ENCODE measurements at places on chromosomes 1 and 21.

DNA sequence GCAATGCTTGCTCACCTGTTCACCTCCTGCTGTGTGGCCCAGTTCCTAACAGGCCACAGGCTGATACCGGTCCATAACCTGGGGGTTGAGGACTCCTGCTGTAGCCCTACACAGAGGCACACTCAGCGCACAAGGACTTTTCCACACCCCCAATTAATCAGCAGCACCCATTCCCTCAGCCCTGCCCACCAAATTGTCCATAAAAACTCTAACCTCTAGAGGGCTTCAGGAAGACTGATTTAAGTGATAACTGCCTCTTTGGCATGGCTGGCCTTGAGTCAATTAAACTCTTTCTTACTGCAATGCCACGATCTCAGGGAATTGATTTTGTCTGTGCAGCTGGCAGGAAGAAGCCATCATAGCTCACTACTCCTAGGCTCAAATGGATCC is 71.3 kb upstream of the MUTYH start:
- no peak for DNase-seq

DNA sequence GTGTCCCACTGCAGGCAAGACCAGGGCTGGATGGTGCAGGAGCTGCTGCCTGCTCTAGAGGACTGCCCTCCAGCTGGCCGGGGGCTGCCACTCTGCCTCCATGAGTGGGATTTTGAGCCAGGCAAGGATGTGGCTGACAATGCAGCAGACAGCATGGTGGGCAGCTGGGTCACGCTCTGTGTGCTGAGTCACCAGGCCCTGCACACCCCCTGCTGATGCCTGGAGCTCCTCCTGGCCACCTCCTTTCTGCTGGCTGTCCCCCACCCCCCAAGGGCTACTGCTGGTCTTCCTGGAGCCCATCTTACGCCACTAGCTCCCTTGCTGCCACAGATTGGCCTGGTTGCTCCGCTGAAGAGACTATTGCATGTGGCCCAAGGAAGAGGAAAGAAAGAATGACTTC is 3.9 kb upstream of the ZSCAN20 start:
- no peak for DNase-seq

GRCh38 chr1:224273641-224274040 is 56.3 kb downstream of the NVL start:
- DNase-seq, result no peak

DNA sequence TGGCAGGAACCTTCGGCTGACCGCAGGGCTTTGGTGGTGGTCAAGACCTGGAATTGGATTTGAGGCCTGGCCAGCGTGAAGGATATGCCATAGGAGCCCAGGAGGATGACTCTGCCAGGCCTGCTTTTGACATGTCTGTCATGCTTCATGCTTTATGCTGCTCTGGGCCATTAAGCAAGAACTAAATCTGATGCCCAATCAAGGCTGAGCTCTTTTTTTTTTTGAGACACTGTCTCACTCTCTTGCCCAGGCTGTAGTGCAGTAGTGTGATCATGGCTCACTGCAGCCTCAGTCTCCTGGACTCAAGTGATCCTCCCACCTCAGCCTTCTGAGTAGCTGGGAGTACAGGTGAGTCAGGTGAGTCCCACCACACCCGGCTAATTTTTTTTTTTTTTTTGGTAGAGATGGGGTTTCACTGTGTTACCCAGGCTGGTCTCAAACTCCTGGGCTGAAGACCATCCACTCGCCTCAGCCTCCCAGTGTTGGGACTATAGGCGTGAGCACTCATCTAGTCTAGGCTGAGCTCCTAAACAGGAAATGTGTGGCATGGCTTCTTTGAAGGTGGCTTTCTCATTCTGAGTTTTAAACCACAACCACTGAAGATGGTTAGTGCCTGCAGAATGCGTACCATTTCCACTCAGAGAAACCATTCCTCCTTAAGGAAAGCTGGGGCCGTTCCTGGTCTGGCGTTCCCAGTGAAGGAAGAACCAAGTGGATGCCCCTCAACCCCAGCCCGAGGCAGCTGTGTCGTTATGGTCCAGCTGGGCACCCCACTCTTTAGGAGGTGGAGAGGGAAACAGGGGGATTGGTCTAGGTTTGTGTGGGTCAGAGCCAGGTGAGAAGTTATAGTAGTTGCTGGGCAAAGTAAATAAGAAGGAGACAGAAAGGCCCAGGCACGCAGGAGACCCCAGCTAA is 34.2 kb upstream of the ATP5PO start:
- DNase-seq, result no peak

- DNase-seq, result no peak
Observed at GRCh38 chr1:176456795-176457194, 6.2 kb upstream of the PAPPA2 start.

- DNase-seq, result no peak
Observed at GRCh38 chr1:221563476-221563921, 178.4 kb downstream of the DUSP10 start.

DNA sequence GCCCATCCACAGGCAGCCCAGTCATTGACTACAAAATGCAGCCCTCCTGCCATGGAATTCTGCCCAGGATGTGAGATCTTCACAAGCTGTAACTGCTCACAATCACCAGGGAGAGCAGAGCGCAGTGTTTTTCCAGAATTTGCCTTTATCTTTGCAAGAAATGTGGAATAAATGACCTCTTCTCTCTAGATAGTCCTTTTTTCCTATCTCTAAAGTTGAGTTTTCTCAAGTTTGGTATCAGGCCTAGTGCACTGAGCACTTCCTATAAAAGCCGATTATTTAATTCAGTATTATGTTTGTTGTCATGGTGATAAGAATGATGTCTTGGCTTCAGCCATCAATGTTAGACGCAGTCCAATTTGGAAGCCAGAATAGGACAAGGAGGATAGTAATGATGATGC is 246.9 kb upstream of the IRF2BP2 start:
- no peak for DNase-seq

DNA sequence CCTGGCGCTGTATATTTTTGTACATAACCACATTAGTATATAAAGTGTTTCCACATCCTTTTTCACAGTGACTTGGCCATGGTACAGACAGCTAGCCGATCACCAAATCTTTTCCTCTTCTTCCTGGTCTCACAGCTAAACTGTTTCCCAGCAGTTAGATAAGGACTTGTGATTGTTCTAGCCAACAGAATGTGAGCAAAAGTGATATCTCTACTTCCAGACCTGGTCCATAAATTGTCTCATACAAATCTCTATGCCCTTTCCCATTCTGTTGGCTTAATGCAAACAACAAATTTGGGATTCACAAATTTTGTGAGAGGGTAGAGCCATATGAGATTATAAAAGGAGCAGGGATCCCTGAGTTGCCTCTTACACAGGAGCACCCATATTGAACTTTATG is 19.5 kb downstream of the PAFAH2 start:
- no peak for DNase-seq

GRCh38 chr1:22739648-22740385 is 29.2 kb downstream of the EPHB2 start:
- no peak for DNase-seq

DNA sequence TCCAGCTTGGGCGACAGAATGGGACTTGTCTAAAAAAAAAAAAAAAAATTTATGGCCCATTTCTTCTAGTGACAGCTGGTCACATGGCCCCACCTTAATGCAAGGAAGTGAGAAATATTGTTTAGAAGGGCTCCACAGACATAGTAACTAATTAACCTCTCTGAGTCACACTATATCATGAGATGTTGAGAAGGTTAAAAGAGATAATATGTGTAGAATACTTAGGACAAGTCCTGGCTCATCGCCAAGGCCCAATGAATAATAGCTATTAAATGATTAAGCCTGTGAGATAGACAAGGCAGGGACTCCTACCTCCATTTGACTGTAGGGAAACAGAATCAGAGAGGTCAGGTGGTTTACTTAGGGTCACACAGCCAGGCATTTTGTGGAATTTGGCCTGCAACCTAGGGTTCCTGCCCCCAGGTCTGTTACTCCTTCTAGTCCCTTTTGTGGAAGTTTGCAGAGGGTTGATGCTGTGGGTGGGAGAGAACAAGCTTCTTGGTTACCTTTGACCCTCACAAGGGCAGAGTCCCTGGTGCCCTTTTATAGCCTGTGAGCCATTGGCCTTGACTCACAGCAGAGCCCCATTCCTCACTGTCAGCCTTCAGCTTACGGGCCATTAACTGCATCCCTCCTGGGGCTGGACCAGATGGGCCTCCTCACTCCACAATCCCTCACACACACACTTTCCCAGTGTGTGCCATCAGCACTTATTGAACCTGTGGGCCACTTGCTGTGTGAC is 48.5 kb downstream of the OPRD1 start:
- DNase-seq, result no peak

DNA sequence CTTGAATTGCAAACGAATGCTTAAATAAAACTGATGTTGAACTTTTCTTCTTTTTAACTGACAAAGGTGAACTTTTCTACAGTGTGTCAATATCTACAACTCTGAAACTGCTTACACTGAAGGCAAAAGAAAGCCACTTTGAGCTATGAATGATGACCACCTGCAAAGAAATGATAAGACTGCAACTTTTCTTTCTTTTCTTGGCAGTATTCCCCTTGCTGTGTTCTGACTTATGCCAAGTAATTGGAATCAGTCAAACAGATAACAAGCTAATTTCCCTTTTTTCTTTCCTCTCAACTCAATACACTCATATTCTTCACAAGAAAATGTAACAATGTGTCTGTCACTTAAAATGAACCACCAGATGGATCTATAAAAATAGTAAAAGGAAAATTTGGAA is 588.1 kb upstream of the BRINP3 start:
- DNase-seq, result no peak

- DNase-seq, result no peak
Observed at GRCh38 chr1:67350783-67351182, 43.1 kb downstream of the IL12RB2 start.

GRCh38 chr1:212701910-212702309 is 2.3 kb upstream of the BATF3 start:
- no peak for DNase-seq

GRCh38 chr1:183995322-183996039 is 42.0 kb downstream of the COLGALT2 start:
- no peak for DNase-seq

GRCh38 chr1:75996196-75996595 is 64.0 kb upstream of the ASB17 start:
- DNase-seq, result no peak

DNA sequence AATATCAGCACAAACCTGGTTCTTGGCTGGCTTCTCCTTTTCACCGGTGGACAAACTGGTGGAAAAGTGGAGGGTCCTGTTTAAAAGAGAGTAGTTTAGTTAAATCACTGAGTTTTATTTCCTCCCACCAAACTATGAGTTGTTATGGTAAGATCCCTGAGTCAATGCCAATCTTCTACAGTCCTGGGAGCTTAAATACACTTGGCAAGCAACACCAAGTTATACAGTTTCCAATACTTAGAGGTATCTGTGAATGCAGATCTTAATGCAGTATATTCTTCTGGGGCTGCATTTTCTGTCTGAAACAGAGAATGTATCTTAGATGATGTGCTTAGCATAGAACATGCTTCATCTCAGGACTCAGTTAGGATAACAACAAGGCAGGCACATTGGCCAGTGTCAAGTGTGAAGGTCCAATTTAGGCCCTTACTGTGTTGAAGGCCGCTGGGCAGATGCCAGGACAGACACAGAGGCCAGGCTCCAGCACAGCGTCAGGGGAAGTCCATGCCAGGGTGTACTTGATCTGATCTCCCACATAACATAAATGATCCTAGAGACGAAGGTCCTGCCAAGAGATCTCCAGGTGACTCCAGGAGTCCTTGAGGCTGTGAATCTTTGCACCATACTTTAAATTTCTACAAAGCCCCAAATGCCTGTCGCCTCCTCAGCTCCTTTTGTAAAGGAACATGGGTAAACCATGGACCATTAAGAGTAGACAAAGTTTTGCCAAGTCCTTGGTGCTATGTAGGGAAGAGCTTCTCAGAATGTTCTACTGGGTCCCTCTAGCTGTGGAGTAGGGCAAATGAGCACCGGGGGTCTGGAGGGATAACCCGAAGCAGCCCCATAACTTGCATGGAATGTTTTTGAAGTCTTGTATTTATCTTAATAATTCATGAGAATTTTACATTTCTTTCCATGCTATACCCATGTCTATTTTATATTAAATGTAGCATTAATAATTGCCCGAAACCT is 76.8 kb downstream of the KCNJ15 start:
- no peak for DNase-seq

GRCh38 chr1:113027449-113027848 is 45.5 kb upstream of the LRIG2 start:
- no peak for DNase-seq

DNA sequence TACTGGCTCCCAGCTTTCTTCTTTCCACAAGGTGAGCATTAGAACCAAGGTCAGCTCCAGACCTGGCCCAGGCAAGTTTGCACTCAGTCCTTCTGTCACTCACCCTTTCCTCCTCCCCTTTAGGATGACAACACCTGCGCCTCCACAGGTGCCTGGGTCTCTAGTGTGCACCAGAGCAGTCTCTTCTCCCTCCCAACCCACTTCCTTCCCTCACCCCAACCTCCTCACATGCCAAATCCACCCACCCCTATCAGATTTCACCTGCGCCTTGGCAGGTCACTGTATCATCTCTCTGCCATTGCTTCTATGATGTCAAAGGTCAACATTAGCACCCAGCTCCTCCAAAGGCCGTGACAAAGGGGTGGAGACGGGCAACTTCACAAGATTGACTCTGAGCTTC is 38.0 kb downstream of the LBR start:
- DNase-seq, result no peak

- DNase-seq, result no peak
Observed at GRCh38 chr1:61259379-61260148, 177.2 kb downstream of the NFIA start.

Data from esophagus squamous epithelium (tissue), 5 donors.